ENCODE measurements at places on chromosomes 2 and 18.
A peak's percentile ranks its signal among the peaks of the same experiment; 100 is the strongest.

DNA sequence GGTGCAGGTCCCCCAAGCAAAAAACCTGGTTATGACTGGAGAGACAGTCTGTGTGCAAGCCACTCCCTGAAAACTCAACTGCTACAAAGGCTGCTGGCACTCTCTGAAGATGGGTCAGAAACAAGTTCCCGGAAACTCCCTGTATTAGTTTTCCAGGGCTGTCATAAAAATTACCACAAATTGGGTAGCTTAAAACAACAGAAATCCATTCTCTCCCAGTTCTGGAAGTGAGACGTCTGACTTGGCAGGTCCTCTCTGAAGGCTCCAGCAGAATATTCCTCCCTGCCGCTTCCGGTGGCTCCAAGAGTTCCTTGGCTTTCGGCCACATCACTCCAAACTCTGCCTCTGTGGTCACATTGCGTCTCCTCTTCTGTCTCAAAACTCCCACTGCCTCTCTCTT is 30.1 kb upstream of the SERPINE2 start:
- no peak for DNase-seq

- DNase-seq: peak; percentile 31
Measured at GRCh38 chr2:188974164-188974563, at the start of gene COL3A1. COL3A1 (plus strand) TSS chr2:188974373; CDS start chr2:188974490, 117 bp downstream.

GRCh38 chr2:138521821-138522220 is 20.3 kb downstream of the SPOPL start:
- no peak for DNase-seq

DNA sequence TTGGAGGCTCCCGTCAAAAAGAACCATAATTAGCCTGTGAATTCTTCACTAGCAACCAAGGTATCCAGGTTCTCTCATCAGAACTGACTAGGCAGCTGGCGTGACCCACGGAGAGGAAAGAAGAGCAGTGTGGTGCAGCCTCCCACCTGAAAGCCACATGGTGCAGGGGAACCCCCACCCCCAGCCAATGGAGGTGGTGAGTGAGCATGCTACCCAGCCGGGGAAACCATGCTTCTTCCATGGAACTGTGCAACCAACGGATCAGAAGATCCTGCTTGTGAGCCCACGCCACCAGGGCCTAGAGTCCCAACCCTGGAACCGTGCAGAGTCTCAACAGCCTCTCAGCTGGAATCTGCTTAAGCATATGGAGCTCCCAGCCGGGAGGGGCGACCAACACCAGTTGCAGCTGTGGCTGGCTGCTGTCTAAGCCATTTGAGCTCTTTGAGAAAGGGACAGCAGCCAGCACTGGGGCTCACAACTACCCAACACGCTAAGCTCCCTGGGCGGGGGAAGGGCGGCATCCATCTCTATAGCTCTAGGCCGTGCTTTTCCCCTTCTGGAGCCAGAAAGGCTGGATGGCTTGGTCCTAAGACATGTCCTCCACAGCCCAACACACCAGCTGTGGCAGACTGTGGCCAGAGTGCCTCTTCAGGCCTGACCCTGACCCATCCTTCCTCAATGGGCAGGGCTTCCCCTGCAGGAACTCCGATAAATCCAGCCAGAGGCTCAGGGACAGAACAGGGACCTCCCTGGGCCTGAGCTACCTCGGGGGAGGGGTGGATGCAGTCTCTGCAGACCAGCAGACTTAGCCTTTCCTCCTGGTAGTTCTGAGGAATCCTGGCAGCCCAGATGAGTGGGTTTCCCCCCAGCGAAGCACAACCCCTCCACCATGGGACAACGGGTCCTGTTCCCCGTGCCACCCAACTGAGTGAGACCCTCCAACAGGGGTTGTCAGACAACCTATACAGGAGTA is 151.4 kb upstream of the NXPH2 start:
- DNase-seq: no peak

DNA sequence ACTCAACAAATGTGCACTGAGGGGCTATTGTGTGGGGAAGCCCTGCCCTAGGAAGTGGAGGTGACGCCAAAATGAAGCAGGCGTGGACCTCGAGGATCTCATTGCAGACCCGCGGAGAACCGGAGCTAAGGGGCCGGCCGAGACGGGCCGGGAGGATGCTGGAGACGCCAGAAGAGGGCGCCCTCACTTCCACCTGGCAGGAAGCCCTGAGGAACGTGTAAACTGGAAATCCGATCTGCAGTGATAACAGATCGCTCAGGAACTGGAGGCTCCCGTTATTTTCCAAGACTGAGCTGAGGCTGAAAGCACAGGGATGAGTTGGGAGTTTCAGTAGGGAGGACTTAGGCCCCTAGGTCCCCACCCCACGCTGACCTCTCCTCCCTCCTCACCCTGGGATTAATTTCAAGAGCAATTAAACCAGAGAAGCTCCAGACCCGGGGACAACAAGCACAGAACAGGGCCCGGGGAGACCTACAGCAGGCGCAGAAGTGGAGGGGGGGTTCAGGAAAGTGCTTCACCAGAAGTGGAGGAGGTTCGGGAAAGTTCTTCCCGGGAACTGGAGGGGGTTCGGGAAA is 7.7 kb upstream of the COL6A3 start:
- peak; percentile 88 for DNase-seq

DNA sequence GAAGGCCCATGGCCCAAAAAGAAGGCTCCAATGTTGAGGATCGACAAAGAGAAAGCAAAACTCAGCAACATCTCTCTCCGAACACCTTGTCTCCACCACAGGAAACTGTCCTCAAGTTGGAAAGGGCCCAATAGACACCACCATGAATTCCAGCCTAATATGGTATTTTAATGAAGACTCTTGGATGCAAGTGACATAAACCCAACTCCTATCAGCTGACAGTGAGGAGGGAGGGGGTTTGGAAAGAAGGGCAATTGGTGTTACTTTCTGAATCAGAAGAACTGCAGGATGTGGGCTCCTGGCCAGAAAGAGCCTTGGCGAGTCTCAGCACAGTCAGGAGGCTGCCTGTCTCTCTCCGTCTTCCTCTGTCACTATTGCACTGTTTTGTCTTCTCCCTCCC is 40.3 kb upstream of the SIGLEC15 start:
- DNase-seq: peak; percentile 35

DNA sequence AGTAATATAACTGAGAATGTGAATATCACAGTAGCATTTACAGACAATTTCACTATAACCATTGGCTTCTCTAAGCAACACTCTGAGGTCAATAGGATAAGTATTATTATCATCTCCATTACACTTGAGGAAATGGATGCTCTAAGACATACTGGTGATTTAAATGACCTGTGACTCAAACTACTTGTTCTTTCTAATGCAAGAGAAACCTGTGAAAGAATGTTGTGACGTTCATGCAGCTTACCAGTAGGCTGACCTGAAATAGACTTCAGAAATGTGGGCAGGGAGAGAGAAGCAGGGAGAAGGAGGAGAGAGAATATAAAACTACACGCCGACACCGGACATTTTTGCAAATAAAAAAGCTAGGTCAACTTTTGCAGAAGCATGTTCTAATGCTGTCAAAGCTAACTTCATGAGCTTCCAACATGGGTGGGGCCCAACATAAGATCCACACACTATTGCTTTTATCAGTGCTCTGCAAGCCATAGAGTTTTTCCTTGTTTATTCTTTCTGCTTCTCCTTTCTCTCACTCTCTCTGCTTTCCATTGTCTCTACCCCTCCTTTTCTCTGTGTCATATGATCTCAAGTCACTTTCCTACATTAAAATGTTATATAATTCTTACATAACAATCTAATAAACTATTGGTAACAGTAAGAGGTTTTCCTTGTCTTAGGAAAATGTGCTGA is 217.6 kb upstream of the FN1 start:
- no peak for DNase-seq

DNA sequence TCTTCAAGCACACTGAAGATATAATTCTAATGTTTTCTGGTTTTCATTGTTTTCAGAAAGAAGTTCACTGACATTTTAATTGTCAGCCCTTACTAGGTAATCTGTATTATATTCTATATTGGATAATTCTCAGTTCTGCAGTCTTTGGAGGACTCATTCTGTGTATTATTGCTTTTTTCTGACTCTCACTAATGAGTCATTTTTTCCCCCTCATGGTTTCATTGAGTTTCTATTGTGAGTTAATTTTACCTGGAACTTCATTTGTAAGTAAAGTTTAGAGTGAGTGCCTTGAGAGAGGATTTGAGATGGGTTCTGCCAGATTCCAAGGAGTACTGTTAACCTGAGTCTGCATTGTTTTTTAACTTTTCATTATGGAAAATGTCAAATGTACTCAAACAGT is 90.4 kb upstream of the LYPD1 start:
- DNase-seq: no peak

DNA sequence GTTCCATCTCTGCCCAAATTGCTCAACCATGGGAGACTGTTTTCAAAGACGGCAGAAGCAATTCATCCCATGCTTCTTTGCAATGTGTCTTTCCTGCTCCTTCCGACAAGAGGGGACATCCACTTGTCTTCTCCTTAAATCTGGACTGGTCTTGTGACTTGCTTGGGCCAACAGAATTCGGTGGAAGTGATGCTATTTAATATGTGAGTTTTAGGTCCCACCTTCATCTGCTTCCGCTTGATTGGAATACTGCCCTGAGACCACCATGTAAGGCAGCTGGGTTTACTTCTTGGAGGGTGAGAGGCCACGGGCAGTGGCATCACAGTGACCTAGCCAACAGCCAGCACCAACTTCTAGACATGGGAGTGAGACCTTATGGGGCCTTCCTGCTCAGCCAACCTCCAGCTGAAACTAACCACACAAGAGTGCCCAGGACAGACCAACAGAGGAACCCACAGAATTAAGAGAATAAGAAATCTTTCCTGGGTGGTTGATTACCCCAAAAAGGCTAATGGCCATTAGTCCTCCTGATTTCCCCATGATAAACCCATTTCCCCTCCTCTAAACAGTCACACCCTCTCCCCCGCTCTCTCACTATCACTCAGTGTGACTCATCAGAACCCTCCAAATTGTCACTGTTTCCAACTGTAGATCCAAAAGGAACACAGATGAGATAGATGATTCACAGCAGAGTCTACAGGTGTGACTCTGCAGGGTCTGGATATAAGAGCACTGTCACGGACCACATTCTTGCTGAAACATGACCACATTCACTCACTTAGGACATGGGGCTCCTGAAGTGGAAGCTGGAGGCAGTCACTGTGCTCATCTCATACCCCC is 16.2 kb upstream of the RHOB start:
- DNase-seq: no peak

- DNase-seq: no peak
Measured at GRCh38 chr2:160388464-160389263, 104.9 kb downstream of the RBMS1 start.

DNA sequence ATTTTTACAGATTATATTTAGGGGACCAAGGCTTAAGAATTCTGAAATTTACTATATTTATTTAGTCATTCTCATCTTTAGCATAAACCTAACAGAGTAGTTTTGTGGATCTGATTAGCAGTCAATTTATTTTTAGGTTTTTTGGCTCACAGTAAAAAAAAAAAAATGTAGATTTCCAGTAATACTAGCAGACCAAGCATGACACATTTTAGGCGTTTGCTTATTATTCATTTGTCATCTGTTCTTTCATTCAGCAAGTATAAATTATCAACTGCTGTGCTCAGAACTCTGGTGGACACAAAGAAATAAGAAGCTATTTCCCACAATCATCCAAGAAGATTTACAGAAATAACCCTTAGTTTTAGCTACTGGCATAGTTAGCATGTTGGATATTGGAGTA is 20.6 kb downstream of the PDE1A start:
- no peak for DNase-seq

DNA sequence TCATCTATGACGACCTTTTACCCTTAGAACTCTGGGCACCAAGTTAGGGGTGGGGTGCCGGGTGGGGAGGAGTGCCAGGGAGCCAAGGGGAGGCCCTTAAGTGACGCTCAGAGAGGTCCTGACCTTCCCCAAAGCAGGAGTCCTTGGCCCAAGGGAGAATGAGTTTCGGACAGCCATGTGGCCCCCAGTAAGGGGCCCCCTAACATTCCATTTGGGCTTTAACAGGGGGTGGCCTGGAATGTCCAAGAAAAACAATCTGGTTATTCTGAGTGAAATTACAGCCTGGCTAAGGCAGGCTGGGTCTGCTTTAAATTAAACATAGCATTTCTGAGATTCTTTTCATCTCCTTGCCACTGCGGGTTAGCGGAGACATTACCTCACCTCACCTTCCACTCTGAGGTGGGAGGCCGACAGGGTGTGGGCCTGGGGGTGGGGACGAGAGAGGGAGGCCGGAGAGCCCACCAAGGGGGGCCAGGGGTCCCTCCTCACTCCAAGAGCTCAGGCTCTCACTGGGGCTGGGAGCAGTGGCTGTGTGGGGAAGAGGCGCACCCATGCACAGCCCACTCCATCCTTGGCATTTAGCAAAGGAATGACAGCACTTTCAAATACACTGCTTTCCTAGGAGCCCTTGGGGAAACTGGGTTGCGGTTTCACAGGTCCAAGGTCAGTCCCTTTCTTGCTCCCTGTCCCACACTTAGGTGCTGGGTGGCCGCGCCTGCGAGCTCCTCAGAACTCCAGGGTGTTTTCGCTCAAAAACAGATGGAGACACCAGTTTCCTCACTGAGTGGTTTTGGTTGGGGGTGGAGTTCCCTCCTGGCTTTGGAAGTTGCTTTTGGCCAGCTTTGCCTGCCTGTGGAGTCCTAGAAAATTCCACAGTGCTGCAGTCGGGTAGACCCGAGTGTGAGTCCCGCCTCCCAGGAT is 107.4 kb downstream of the POLR1A start:
- peak; percentile 87 for DNase-seq

DNA sequence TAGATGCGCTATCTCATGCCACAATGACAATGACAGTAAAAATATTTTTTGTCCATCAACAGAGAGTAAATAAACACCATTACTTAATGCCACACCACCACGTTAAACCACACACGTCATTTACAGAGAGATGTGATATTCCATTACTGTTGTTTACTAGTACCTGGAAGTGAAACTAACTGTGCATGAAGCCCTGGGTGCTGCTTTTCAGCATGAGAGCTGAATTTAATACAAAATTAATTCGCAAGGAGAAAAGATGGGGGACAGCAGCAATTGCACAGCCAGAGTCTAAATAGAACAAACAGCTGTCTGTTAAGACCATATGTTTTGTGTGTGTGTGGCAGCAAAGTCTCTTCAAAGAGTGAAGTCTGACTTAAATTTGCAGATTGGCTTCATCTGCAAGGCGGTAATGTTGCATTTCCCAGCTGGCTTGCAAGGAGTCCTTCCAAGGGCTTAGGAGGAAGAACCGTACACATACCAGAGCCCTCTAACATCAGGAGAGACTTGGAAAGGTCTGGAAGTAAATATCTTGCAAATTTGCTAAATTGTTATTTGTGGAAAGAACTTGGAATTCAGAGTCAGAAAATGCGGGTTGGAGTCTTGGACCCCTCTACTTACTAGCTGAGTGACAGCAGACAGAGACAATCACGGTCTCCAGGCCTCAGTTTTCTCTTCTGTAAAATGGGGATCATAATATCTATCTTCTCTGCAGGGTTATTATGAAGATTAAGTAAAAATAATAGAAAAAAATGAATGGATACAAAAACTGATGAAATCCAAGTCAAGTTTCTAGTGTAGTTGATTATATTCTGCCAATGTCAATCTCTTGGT is 127.6 kb downstream of the ALPK2 start:
- DNase-seq: no peak

- no peak for DNase-seq
Measured at GRCh38 chr2:53701221-53701620, 66.4 kb upstream of the CHAC2 start.

DNA sequence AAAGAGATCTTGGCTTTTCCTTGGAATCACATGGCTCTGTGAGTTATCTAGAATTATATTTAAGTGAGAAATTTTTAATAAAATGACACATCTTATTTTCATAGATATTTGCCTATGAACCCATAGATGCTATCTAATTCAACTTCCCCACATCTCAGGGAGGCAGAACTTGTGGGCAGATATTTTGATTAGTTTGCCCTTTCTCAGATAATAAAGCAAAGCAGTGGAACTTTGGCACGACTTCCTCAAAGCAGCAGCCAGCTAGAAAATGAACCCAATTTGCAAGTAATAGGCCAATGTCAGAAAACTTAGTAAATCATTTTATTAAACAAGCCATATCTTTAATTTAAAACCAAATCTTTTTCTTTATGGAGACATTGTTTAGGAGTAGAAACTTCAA is 32.7 kb downstream of the RAB27B start:
- DNase-seq: no peak
